ENCODE measurements at places on chromosomes 6 and 20. TPM values are rescaled to one million over a fixed set of nuclear protein-coding genes. Genes with fewer than 3 reads are reported as not detected.

GRCh38 chr6:155194399-155194798 lies 69.4 kb upstream of the CLDN20 start:
- DNase-seq = no peak
- H3K36me3 ChIP-seq = peaks cover 5% of the 10 kb centered on the region
- no peak overlapping the region for H3K27ac ChIP-seq
- H3K4me1 ChIP-seq = peaks cover 10% of the 10 kb centered on the region

- H3K4me3 ChIP-seq = no peak overlapping the region
- no peaks in the 10 kb centered on the region for H3K27me3 ChIP-seq
- peak; percentile 71 for DNase-seq
- no peaks in the 10 kb centered on the region for H3K36me3 ChIP-seq
- H3K4me1 ChIP-seq = peaks cover 21% of the 10 kb centered on the region
Measured at GRCh38 chr6:107618672-107619071, 128.8 kb downstream of the SOBP start.

GRCh38 chr6:5506149-5506548 lies 244.8 kb downstream of the FARS2 start:
- H3K4me3 ChIP-seq = no peak overlapping the region
- peaks cover 22% of the 10 kb centered on the region for H3K4me1 ChIP-seq
- no peak for DNase-seq
- peaks cover 2% of the 10 kb centered on the region for H3K36me3 ChIP-seq
- H3K27ac ChIP-seq = no peak overlapping the region

GRCh38 chr6:140857739-140858380 lies 1274.9 kb upstream of the GJE1 start:
- no peaks in the 10 kb centered on the region for H3K4me1 ChIP-seq
- no peak overlapping the region for H3K4me3 ChIP-seq
- no peak overlapping the region for H3K27ac ChIP-seq

STMND1 gene
- not detected for total RNA-seq

GRCh38 chr6:144155529-144155928 lies 5.2 kb downstream of the STX11 start:
- H3K27ac ChIP-seq = no peak overlapping the region
- no peak overlapping the region for H3K4me3 ChIP-seq
- H3K36me3 ChIP-seq = peaks cover 73% of the 10 kb centered on the region
- H3K4me1 ChIP-seq = peaks cover 59% of the 10 kb centered on the region
- H3K27me3 ChIP-seq = no peaks in the 10 kb centered on the region

CSNK2A1 gene
- 179 TPM for total RNA-seq

GRCh38 chr20:24389686-24390085 lies 79.7 kb upstream of the SYNDIG1 start:
- no peak overlapping the region for H3K4me3 ChIP-seq
- no peaks in the 10 kb centered on the region for H3K36me3 ChIP-seq
- H3K4me1 ChIP-seq = peaks cover 32% of the 10 kb centered on the region
- H3K27me3 ChIP-seq = no peaks in the 10 kb centered on the region

MYB gene
- 35.9 TPM for total RNA-seq

BEND3 gene
- 5.0 TPM for total RNA-seq

GRCh38 chr20:42493001-42493400 lies 696.7 kb downstream of the PTPRT start:
- H3K36me3 ChIP-seq = no peaks in the 10 kb centered on the region
- H3K27ac ChIP-seq = no peak overlapping the region
- no peak for DNase-seq
- H3K4me3 ChIP-seq = no peak overlapping the region
- H3K27me3 ChIP-seq = peaks cover 2% of the 10 kb centered on the region

SIM1 gene
- total RNA-seq = not detected

KCNS1 gene
- total RNA-seq = 0.79 TPM

- H3K4me1 ChIP-seq = no peaks in the 10 kb centered on the region
- H3K27me3 ChIP-seq = no peaks in the 10 kb centered on the region
- no peak for DNase-seq
Measured at GRCh38 chr6:55902796-55903195, 27.4 kb upstream of the BMP5 start.

GRCh38 chr6:91575032-91575431 lies 988.2 kb upstream of the MAP3K7 start:
- no peak for DNase-seq
- H3K27me3 ChIP-seq = no peaks in the 10 kb centered on the region
- H3K4me3 ChIP-seq = no peak overlapping the region

DNA sequence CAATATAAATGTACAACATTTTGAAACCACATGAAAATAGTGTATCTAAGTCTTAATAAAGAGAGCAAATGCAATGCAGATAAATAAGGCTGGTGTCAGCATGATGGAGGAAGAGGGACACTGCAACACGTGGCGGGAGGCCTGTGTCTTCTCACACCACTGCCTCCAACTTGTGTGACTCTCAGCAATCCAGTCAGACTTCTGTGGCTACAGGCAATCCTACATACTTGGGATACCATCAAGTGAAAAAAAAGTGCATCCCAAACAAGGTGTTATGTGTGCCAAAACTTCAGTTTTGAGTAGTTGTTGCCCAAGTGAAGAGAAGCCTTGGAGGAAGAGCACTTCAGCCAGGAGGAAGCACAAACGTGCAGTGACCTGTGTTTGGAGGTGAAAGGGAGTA lies 68.6 kb downstream of the PKIB start:
- no peak for DNase-seq
- no peak overlapping the region for H3K27ac ChIP-seq
- H3K4me1 ChIP-seq = no peaks in the 10 kb centered on the region
- no peak overlapping the region for H3K4me3 ChIP-seq

- peaks cover 10% of the 10 kb centered on the region for H3K27me3 ChIP-seq
- H3K4me1 ChIP-seq = no peaks in the 10 kb centered on the region
- H3K36me3 ChIP-seq = no peaks in the 10 kb centered on the region
- DNase-seq = no peak
- H3K27ac ChIP-seq = no peak overlapping the region
Measured at GRCh38 chr6:144292372-144292771, 7.2 kb downstream of the UTRN start.

GRCh38 chr6:17125407-17125806 lies 23.6 kb downstream of the STMND1 start:
- H3K27ac ChIP-seq = no peak overlapping the region
- H3K4me1 ChIP-seq = no peaks in the 10 kb centered on the region
- no peaks in the 10 kb centered on the region for H3K36me3 ChIP-seq
- H3K4me3 ChIP-seq = no peak overlapping the region
- peaks cover 13% of the 10 kb centered on the region for H3K27me3 ChIP-seq

DNA sequence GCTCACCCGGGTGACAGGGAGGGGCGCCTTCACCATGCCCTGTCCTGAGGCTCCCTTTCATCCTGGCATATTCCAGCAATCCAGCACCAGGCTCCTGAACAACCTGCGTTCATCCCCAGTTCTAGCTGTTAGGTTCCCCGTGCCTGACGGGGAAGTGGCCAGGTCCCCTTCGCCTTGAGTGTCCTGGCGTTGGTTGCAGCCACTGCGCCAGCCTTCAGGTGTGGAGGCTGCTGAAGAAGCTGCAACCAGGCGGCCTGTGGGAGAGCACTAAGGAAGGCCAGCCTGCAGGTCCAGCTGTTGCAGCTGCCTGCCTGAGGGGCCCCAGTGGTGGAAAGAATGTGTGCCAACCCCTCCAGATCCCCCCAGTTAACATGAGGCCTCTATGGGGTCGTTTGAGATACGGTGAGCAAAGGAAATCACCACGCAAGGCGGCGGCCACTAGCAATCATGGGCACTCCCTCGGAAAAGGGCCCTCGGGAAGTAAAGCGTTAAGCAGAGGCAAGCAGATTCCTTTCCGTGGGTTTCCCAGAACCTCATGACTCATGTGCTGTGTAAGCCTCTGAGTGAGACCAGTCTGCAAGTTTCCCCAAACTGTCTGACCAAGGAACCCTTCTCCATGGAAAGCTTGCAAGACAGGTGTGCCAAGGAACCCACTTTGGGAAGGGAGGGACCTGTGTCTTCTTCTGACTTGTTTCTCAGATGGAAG lies 320.8 kb downstream of the TAF4 start:
- H3K4me1 ChIP-seq = no peaks in the 10 kb centered on the region
- no peaks in the 10 kb centered on the region for H3K27me3 ChIP-seq
- DNase-seq = no peak
- H3K36me3 ChIP-seq = no peaks in the 10 kb centered on the region
- H3K4me3 ChIP-seq = no peak overlapping the region

GRCh38 chr20:11769825-11770224 lies 147.9 kb upstream of the BTBD3 start:
- H3K4me3 ChIP-seq = no peak overlapping the region
- H3K4me1 ChIP-seq = no peaks in the 10 kb centered on the region
- H3K27me3 ChIP-seq = peaks cover 2% of the 10 kb centered on the region
- H3K27ac ChIP-seq = no peak overlapping the region
- DNase-seq = no peak

PRL gene
- total RNA-seq = not detected

DNA sequence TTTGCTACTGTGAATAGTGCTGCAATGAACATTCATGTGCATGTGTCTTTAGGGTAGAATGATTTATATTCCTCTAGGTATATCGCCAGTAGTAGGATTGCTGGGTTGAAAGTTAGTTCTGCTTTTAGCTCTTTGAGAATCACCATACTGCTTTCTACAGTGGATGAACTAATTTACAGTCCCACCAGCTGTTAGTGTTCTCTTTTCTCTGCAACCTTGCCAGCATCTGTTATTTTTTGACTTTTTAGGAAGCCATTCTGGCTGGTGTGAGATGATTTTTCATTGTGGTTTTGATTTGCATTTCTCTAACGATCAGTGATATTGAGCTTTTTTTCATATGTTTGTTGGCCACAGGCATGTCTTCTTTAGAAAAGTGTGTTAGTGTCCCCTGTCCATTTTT lies 40.0 kb downstream of the PLG start:
- H3K36me3 ChIP-seq = no peaks in the 10 kb centered on the region
- H3K4me1 ChIP-seq = no peaks in the 10 kb centered on the region
- no peak for DNase-seq
- peaks cover 15% of the 10 kb centered on the region for H3K27me3 ChIP-seq
- no peak overlapping the region for H3K27ac ChIP-seq

DNA sequence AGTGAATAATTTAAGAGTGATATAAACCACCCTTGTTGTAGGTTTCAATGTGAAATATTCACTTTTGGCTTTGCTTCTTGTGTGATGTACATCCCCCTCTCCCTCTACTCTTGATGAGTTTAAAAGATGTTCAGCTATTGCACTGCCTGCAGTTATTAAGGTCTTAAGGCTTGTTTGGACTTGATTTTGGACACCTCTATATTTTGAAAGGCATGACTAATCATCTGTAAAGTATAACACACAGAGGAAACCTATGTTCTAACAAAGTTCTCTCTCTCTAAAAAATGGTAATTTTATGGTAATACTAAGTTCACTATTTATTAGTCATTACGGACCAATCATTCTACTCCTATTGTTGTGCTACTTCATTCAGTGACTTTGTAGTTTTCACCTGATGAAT lies 1719.9 kb downstream of the GRIK2 start:
- no peak for DNase-seq
- H3K4me3 ChIP-seq = no peak overlapping the region
- no peaks in the 10 kb centered on the region for H3K27me3 ChIP-seq
- no peak overlapping the region for H3K27ac ChIP-seq
- H3K4me1 ChIP-seq = no peaks in the 10 kb centered on the region

- no peak overlapping the region for H3K27ac ChIP-seq
- H3K4me1 ChIP-seq = no peaks in the 10 kb centered on the region
- H3K36me3 ChIP-seq = no peaks in the 10 kb centered on the region
Measured at GRCh38 chr20:61765081-61765870, 300.4 kb downstream of the TAF4 start.

DNA sequence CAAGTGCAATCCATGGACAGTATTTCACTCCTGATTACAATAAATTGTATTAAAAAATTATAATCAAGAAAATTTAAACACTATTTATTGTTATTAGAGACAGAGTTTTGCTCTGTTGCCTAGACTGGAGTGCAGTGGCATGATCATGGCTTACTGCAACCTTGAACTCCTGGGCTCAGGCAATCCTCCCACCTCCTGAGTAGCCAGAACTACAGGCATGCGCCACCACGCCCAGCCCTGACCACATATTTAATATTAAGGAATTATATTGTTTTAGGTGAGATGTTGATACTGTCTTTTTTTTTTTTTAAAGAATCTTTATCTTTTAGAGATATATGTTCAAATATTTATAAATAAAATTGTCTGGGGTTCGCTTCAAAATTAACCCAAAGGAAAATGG lies 14.6 kb downstream of the LCA5 start:
- H3K27me3 ChIP-seq = no peaks in the 10 kb centered on the region
- H3K27ac ChIP-seq = no peak overlapping the region
- no peak overlapping the region for H3K4me3 ChIP-seq
- no peaks in the 10 kb centered on the region for H3K36me3 ChIP-seq

- H3K27me3 ChIP-seq = peaks cover 62% of the 10 kb centered on the region
- H3K4me1 ChIP-seq = peaks cover 12% of the 10 kb centered on the region
- H3K27ac ChIP-seq = no peak overlapping the region
- peaks cover 3% of the 10 kb centered on the region for H3K36me3 ChIP-seq
Measured at GRCh38 chr6:104952911-104953399, 4.0 kb upstream of the LIN28B start.

DNA sequence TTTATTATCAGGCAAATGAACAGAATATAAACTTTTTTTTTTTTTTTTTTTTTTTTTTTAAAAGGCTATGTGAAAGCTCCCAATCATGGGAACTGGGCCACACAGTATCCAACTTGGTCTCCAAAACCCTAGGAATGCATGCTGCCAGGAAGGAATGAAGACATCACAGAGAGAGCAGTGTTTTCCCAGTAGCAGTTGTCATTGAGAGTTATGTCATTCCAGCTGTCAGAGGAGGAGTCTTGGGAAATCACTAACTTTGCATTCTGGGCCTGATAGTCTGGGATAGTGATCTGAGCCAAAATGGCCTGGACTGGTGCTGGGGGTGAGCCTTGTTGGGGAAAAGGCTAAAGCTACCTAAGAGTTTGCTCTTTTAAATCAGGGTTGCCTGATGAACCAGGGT lies 231.3 kb upstream of the MAP3K7 start:
- H3K36me3 ChIP-seq = no peaks in the 10 kb centered on the region
- peaks cover 6% of the 10 kb centered on the region for H3K27me3 ChIP-seq
- H3K4me1 ChIP-seq = no peaks in the 10 kb centered on the region
- H3K4me3 ChIP-seq = no peak overlapping the region

PACRG gene
- total RNA-seq = not detected

DNA sequence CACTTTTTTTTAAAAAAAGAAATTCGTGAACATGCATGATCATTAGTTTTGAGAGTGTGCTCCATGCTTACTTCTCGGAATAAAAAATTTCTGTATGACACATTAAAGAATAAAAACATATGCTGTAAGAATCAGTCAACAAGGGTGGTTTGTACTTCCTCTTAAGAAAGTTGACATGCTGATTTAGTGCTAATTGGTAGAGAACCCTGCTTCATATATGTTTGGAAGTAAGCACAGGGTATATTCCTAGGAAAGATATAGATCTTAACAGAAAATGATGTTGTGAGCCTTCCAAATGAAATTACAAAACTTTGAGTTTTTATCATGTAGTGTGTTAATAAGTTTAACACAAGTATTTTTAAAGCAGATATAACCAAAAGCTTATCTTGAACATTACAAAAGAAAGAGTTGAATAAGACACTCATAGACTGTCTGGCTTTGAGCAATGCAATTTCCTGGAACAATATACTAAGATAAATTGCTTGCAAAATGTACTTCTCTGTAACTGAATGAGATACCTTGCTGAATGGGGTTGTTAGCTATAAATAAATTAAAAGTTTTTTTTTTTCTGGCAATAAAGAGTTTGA lies 13.8 kb upstream of the VIP start:
- no peaks in the 10 kb centered on the region for H3K4me1 ChIP-seq
- no peaks in the 10 kb centered on the region for H3K27me3 ChIP-seq
- no peak for DNase-seq
- H3K4me3 ChIP-seq = no peak overlapping the region

RNF144B gene
- total RNA-seq = 3.4 TPM

- H3K36me3 ChIP-seq = peaks cover 64% of the 10 kb centered on the region
- H3K27me3 ChIP-seq = no peaks in the 10 kb centered on the region
- H3K4me1 ChIP-seq = peaks cover 66% of the 10 kb centered on the region
- H3K27ac ChIP-seq = peak overlapping the region; percentile 19
- DNase-seq = no peak
Measured at GRCh38 chr6:12114055-12114503, 102.0 kb downstream of the HIVEP1 start.

All from activated CD4-positive, alpha-beta T cell treated with anti-CD3 and anti-CD28 coated beads for 36 hours (primary cell).